ENCODE measurements at places on chromosomes 6 and 20.

DNA sequence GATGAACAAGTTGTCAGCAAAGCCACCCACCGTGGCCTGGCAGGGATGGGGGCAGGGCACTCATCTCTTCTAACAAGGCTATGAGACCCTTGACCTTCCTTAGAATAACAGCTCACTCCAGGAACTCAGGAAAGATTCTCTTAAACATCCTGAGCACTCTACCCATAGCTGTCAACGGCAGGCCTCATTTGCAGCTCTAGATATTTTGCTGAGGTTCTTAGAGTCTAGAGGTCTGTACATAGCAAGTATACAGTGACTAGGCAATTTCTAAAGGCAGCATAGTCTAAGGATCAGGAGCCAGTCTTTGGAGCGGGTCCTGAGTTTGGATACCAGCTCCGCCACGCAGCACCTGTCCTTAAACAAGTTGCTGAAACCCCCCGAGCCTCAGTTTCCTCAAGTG, 11.7 kb downstream of the TRERF1 start:
- no peak for DNase-seq

DNA sequence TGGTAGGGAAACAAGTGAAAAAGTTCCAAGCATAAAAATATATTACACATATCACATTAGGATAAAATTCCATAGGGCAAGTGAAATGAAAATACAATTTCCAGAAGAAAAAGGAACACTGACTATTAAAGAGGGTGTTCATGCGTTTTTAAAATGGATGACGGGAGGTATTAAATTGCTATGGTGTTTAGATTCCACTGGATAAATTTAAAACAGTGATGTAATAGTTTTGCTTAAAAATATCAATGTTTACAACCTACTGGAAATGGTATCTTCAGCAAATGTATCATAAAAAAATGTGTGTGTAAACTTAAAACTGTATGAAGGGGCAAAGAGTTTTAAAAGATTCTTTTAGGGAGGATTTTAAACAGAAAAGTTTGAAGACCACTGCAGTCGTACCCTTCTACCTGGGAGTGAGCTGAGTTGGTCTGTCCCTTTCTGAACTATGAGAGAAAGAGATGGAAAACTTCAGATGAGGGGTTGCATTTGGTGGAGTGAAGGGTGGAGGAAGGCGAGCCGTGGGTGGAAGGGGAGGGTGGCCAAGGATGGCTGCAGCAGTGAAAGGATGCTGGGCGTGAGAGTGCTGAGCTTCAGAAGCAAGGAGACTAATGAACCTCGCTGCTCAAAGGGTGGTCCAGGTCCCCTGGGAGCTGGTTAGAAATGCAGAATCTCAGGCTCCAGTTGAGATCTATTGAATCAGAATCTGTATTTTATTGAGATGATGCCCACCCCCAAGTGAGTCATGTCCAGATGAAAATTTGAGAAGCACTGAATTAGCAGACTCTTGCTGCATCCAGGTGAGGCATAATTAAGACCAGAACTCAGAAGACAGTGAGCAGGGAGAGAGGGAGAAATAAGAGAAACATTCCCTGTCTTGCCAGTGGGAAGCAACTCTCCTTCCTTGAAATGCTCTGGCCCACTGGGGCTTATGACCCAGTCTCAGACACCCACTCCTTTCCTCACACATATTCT, 54.5 kb upstream of the MRPS10 start:
- no peak for DNase-seq

DNA sequence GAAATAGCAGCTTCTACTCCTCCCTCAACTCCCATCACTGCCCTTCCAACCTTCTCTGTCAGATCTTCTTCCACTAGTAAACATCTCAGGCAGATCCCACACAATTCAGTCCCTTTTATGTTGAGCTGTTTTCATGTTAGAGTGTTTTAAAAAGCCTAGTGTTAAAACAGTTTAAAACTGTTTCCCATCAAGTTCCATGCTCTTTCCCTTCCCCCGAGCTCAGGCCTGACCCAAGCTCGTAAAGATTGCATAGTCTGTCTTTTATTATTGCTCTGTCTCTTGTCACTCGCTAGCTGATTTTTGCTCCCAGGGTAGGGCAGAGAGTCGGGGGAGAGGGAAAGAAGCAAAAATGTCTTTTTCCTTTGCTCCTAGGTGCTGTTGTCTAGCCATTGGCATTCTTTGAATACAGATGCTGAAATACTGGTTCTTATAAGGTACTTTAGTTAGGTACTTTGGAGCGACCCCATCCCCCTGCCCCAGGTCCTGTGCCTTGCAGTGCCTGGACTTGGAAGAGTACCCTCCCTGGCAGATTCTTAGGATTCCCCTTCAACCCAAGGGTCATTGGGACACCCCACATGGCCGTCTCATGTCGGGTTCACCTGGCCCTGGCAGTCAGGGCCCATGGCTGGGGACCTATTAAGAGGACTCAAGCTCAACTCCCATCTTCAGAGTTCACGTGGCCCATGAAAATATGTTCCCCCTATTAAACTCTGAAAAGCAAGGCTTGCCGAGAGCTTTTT, 101.2 kb upstream of the ARMC2 start:
- DNase-seq: no peak

DNA sequence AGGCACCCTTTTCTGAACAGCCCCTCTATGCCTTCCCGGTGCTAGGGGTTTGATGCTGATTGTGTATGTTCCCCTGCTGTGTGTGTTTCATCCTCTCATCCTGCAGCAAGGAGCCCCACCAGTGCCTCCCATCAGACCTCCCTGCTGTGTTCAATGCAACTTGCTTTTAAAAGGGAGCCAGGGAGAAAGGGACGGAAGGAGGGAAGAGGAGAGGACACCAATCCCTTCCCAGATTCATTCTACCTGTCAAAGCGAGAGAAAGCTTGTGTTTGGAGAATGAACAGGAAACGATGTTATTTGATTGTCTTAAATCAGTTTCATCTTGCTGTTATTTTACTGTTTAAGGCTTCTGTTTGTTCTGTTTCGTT, 259.2 kb downstream of the ADGB start:
- peak; percentile 60 for DNase-seq

DNA sequence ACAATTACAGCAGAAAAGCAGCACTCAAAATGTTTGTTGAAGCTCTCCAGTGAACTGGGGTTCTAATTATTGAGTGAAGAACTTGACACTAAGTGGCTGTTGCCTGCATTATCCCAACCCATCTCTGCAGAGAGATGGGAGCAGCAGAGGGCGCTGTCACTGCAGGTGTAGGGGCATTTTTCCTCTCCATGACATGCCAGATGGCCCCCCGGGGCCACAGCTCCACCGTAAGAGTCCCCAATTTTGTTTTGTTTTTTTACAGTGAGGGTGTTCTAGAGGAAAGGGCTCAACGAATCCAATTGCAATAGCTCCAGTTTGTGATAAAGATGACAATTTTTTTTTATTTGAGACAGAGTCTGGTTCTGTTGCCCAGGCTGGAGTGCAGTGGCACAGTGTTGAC, 1.9 kb upstream of the FUCA2 start:
- no peak for DNase-seq

GRCh38 chr6:130136798-130137197, 86.0 kb downstream of the SAMD3 start:
- no peak for DNase-seq

DNA sequence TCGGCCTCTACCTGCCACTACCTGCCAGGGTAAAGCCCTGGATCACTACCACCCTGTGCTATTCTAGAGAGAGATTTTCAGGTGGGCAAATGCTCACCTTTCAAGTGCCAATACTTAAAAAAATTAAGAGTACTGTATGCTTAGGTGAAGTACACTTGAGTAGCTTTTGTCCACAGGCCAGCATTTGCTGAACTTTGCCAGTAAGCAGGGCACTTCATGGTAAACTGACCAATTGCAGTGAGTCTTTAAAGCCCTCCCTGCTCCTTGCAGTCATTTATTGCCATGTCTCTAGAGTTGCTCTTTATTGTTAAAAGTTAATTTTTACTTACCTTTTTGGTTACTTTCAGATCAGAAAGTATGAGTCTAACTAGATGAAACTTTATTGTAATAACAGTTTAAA, 58.5 kb downstream of the PLAGL1 start:
- DNase-seq: no peak

- no peak for DNase-seq
Observed at GRCh38 chr6:29958921-29959320, 16.6 kb downstream of the HLA-A start.

DNA sequence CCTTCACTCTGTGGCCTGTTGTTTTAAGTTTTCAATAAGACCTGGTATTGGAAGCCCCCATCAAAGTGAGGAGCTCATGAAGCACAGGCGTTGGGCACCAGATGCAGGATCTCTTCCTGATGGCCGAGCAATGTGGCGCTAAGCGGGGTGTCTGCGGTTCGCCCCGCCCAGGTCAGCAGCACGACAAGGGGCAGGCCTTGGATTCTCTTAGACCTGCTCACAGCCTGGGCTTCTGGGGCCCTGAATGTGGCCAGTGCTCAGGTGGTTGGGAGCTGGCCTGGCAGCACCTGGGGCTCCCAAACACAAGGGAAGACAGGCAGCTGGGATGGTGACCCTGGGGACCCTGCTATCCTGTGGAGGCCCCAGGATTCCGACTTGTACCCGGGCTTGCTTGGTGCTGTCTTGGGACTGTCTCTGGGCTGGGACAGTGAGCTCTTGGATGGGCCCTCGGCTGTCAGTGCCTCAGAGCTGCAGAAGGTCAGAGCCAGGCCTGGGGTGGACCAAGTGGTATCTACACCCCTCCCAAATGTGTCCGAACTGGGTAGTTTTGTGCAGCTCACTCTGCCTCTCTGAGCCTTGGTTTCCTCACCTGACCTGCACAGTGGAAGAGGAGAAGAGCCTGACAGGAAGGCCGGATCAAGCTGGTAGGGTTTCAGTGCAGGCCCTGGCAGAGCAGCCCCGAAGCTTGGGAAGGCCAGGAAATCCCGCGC, 69.1 kb downstream of the PHACTR3 start:
- DNase-seq: no peak

DNA sequence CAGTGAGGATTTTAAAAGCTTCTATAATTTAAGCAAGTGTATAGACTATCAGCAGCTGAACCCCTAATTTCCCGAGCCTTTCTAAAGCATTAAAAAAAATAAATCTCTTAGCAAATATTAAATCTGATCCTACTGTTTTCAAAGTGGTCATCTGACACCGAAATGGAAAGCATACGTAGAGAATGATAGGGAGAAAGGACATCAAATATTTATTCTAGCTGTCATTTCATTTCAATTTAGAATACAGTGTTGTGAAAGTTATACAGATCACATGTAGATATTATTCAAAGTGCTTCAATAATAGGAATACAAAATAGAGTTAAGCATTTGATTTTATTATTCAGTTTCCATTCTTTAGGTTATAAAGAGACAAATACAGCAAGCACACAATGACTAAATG, 61.9 kb upstream of the PKIB start:
- no peak for DNase-seq

GRCh38 chr6:109790131-109790530, 99.0 kb downstream of the FIG4 start:
- no peak for DNase-seq

GRCh38 chr6:91082311-91082832, 495.5 kb upstream of the MAP3K7 start:
- DNase-seq: no peak

GRCh38 chr6:41763470-41763869, 16.2 kb downstream of the FRS3 start:
- DNase-seq: no peak

GRCh38 chr6:135675862-135676261, 175.6 kb upstream of the PDE7B start:
- DNase-seq: peak; percentile 73

DNA sequence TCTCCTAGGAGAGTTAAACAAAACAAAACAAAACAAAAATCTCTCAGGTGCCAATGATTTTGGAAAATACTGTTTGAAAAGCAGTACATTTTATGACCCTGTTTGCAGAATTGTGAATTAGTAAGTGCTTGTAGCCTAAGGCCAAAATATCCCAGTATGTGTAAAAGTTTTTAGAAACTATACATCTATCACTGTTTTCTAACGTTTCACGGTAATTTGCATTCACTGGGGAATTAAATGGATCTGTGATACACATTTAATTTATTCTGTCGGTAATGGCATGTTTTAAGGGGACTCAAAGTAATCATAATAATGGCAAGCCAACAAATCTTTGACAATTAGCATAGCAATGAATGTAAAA, 95.6 kb upstream of the FAM184A start:
- DNase-seq: no peak

- no peak for DNase-seq
Observed at GRCh38 chr6:22353101-22353500, 56.3 kb upstream of the PRL start.

GRCh38 chr6:29641430-29642148, 8.6 kb upstream of the GABBR1 start:
- DNase-seq: no peak

DNA sequence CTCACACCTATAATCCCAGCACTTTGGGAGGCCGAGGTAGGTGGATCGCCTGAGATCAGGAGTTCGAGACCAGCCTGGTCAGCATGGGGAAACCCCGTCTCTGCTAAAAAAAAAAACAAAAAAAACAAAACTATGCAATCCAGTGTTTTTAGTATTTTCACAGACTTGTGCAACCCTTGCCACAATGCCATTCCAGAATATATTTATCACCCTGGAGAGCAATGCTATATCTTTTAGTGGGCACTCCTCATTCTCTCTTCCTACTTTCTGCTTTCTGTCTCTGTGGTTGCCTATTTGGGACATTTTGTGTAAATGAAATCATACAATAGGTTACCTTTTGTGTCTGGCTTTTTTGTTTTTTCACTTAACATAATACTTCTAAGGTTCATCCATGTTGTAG, 39.1 kb upstream of the MROH8 start:
- DNase-seq: no peak

DNA sequence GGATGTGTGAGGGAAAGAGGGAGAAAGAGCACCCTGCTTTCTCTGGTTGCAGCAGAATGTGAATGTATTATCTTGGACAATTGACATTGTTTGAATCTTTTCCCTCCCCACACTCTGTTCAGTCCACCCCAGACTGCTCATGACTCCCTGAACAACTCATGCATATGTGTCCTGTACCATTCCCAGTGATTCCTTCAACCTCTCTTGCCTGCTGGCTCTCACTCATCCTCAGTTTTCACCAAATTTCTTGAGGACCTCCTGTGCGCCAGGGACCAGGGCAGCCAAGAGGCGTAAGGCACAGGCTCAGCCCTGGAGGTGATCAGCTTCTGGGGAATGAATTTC, 5.4 kb downstream of the NOX3 start:
- no peak for DNase-seq

- no peak for DNase-seq
Observed at GRCh38 chr6:121733234-121733633, 297.8 kb downstream of the GJA1 start.

- DNase-seq: no peak
Observed at GRCh38 chr20:21981179-21981578, 275.7 kb downstream of the PAX1 start.

- DNase-seq: peak; percentile 73
Observed at GRCh38 chr20:57346477-57346876, 4.6 kb upstream of the RAE1 start.

DNA sequence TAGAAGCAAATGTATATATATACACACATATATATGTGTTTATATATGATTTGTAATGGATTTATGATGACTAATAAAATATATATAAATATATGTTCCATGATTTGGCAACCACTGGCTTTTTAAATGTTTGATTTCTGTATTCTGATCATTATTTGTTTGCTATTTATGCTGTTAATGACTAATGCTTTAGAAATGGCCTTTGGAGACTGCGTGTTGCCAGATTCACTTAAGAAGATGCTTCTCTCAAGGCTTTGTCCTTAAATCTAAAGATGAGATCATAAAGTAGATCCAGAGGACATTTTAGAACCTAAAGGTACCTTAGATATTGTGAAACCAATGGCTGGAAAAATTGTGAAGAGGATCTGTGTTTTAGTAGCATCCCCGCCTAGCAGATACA, 116.0 kb upstream of the SUPT3H start:
- no peak for DNase-seq

Data from caudate nucleus (tissue), 63 donors.